ENCODE measurements at places on chromosomes 5 and 9.

GRCh38 chr9:133932181-133932580 lies 59.9 kb downstream of the VAV2 start:
- DNase-seq: no peak

GRCh38 chr5:109570362-109570874 lies 119.3 kb upstream of the MAN2A1 start:
- DNase-seq: no peak

GRCh38 chr9:133953621-133953975 lies 38.5 kb downstream of the VAV2 start:
- no peak for DNase-seq

- DNase-seq: no peak
These were observed 260.3 kb upstream of the TNC start for GRCh38 chr9:115378241-115378640.

DNA sequence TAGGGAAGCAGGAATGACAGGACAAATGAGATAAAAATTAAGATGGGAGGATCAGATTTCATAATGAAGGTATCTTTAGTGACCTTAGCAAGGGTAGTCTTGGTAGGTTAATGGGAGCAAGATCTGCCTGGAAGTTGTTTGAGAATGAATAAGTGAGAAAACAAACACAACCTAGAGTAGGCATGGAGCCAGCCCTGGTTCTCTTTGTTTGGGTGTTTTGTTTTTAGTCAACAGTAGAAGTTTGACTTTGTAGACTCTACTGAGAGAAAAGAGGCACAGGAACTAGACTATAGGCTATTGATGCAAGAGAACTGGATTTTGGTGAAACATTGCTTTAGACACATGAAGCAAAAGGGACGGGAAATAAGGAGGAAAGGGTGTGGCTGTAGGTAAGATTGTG lies 40.3 kb downstream of the KCNN2 start:
- no peak for DNase-seq

DNA sequence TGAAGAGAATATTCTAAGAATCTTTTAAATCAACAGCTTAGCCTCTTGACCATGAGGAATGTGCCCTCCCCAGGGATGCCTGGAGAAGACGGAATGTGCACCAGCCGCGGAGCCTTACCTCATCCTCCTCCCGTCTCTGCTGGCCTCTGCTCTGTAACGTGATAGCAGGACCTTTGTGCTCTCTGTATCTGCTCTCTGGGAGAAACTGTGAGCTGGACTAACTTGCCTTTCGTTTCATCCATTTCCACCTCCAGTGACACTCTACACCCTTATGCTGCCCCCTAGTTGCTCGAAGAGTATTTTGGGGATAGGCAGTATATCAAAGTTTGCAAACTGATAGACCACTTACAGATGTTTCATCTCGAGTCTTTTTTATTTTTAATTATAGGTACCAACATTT lies 141.4 kb downstream of the NPR3 start:
- DNase-seq: no peak

- DNase-seq: no peak
These were observed 2.9 kb downstream of the BOD1 start for GRCh38 chr5:173613433-173614159.

DNA sequence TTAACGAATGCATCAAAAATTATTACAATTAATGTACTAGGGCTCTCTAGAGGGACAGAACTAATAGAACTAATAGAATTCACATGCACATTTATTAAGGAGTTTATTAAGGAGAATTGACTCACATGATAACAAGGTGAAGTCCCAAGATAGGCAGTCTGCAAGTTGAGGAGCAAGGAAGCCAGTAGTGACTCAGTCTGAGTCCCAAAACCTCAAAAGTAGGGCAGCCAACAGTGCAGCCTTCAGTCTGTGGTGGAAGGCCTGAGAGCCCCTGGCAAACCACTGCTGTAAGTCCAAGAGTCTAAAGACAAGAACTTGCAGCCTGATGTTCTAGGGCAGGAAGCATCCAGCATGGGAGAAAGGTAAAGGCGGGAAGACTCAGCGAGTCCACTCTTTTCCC lies 633.8 kb downstream of the SEMA5A start:
- DNase-seq: no peak

DNA sequence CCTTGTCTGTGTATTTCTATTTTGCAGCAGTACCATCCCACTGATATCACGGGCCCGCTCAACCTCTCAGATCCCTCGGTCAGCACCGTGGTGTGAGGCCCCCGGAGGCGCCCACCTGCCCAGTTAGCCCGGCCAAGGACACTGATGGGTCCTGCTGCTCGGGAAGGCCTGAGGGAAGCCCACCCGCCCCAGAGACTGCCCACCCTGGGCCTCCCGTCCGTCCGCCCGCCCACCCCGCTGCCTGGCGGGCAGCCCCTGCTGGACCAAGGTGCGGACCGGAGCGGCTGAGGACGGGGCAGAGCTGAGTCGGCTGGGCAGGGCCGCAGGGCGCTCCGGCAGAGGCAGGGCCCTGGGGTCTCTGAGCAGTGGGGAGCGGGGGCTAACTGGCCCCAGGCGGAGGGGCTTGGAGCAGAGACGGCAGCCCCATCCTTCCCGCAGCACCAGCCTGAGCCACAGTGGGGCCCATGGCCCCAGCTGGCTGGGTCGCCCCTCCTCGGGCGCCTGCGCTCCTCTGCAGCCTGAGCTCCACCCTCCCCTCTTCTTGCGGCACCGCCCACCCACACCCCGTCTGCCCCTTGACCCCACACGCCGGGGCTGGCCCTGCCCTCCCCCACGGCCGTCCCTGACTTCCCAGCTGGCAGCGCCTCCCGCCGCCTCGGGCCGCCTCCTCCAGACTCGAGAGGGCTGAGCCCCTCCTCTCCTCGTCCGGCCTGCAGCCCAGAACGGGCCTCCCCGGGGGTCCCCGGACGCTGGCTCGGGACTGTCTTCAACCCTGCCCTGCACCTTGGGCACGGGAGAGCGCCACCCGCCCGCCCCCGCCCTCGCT lies 1.9 kb downstream of the LRRC26 start:
- no peak for DNase-seq
